ENCODE measurements at places on chromosomes 2 and 18.

GRCh38 chr2:31286230-31286629 is 52.3 kb downstream of the EHD3 start:
- no peak for DNase-seq

DNA sequence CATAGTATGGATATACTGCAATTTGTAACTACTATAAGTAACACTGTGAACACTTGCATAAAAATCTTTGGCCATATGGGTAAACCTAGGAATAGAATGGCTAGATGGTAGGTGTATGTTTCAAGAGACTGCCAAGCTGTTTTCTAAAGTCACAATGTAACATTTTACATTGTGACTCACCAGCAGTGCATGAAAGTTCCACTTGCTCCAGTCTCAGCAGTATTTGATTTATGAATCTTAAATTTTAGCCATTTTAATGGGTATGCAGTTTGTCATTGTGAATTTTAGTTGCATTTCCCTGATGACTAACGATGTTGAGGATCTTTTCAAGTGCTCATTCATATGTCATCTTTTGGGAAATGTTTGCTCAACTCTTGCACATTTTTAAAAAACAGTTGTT is 86.1 kb downstream of the FARSB start:
- DNase-seq = no peak

DNA sequence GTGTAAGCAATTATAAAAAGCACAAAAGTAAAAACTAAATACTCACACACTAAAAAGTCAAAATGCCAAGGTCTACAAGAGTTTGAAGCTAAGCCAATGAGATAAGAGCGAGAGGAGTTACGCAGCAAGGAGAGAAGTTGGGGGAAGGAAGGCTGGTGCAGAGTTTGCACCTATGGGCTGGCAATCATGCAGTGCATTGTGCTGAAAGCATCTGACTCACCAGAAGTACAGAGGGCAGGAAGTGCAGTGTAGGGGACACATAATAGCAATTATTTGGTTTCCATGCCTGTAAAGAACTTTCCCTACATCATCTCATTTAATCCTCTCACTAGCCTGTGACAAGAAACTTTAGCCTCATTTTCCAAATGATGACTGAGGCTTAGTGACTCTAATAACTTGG is 142.7 kb upstream of the KYNU start:
- no peak for DNase-seq

DNA sequence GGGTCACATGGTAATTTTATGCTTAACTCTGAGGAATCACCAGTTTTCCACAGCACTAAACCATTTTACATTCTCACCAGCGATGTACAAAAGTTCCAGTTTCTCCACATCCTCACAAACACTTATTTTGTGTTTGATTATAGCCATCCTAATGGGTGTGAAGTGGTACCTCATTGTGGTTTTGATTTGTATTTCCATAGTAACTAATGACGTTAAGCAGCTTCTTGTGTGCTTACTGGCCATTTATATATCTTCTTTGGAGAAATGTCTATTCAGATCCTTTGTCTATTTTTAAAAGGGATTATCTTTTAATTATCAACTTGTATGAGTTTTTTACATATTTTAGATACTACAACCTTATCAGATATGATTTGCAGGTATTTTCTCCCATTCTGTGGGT is 42.0 kb downstream of the CCDC150 start:
- DNase-seq = no peak

- no peak for DNase-seq
Observed at GRCh38 chr2:199471443-199472057, 13.8 kb upstream of the SATB2 start.

GRCh38 chr2:56191617-56192016 is 7.8 kb downstream of the CCDC85A start:
- DNase-seq = no peak

- no peak for DNase-seq
Observed at GRCh38 chr2:124798551-124798950, 773.5 kb downstream of the CNTNAP5 start.

GRCh38 chr2:113057117-113057516 is 1.9 kb upstream of the IL36RN start:
- no peak for DNase-seq

DNA sequence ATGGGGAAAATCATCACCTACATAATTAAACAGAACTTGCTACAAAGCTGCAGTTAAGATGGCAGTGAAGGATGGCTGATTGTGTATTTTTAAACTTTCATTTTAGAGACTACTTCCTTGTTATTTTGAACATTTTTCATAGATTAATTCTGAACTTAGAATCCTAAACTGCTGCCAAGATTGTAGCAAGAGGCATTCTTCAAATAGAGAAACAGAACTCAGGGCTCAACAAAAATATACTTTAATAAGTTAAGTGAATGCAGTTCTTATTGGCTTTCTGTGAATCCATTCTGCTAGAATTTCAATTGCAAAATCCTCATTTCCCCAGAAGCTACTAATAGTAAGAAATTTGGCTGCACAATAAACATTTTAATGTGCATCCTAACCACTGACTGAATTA is 160.3 kb downstream of the L3MBTL4 start:
- DNase-seq = no peak

DNA sequence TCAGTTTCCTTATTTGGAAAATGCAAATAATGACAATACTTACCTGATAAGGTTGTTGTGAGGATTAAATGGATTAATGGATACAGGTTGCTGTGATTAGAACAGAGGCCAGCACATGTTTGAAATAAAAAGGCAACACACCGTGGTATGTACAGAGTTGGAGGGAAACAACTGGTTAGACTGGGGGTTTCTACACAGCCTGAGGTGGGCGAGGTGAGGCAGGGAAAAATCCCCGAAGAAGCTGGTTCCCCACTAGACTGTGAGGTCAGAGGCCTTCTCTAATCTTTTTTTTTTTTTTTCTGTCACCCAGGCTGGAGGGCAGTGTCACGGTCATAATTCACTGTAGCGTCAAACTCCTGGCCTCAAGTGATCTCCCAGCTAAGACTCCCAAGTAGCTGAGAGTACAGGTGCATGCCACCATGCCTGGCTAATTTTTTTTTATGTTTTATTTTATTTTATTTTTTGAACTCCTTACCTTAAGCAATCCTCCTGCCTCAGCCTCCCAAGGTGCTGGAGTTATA is 1.2 kb upstream of the E2F6 start:
- DNase-seq = no peak

GRCh38 chr2:5377323-5377722 is 314.9 kb upstream of the SOX11 start:
- DNase-seq = no peak

- DNase-seq = no peak
Observed at GRCh38 chr2:26578113-26578458, 63.1 kb downstream of the CIB4 start.

- DNase-seq = no peak
Observed at GRCh38 chr2:70941186-70941585, 5.5 kb downstream of the ATP6V1B1 start.

- DNase-seq = no peak
Observed at GRCh38 chr2:121471532-121472469, 58.9 kb upstream of the RNU4ATAC start.

DNA sequence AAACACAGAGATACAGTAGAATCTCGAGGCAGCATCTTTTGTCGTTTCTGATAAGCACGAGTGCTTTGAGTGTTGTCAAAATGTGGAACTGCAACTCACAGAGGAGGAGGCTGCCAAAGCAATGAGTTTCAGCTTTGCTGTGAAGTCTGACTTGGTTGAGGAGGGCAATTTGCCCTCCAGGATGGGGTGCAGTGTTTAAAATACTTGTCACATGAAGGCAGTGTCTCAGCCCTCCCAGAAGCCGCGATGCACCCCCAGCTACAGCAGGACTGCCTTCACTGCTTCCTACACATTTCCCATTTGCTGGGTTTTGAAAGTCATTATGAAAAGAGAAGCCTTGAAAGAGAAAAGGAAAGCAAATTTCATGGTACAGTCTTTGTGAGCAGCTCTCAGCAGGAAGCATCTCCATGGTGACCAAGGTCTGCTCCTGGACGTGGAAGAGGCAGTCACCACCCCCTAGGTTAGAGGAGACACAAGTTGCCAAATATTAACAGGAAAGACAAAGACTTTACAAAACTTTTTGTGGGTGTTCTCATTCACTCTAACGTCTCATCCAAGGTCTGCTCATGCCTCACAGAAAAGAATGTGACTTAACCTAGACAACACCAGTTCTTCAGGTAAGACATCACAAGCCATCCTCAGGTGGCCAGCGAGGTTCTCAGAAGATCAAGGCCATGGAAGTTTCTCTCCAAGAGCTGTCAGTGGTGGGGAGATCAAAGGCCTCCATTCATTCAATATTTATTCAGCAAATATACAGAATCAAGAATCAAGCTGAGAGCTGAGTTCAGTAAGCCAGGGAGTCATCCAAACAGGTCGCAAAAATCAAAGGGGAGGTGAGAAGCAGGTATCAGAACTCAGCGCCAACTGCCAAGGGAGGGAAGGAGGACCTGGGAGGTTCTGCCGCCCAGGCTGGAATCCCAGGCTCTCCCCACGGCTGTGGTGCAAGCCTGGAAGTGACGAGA is 476.0 kb downstream of the EIPR1 start:
- DNase-seq = no peak

DNA sequence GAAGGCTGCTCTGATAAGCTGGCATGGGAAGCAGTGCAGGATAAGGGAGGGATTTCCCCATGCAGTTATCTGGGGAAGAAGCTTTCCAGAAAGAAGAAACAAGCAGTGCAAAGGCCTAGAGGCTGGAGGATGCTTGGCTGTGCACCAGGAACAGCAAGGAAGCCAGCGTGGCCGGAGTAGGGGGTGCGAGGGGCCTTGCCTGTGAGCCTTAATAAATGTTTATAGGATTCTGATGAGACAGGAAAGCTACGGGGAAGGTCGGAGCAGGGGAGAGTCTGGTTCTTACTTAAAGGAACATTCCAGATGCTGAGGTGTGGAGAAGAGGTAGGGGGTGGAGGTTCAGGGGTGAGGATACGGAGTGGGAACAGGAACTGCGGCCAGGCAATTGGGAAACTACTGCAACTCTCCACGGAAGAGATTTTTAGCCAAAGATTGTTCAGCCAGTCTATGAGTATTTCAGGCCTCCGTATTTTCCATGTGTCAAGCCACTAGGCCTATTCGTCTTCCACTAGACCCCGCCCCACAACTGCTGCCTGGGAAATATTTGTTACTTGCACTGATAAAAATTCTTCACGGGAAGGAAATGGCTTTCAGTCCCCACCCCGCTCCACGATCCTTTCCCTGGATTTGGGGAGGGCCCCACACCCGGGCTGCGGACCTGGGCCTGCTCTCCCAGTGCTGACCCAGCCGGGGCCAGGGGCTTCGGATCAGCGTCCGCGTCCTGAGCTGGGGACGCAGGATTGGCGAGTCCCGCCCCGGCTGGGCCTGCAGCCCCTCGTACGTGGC is 516 bp downstream of the EIF2AK2 start:
- DNase-seq = no peak

GRCh38 chr2:168929031-168929430 is 27.9 kb downstream of the G6PC2 start:
- no peak for DNase-seq

GRCh38 chr2:44997963-44998362 is 11.3 kb downstream of the SIX2 start:
- no peak for DNase-seq

DNA sequence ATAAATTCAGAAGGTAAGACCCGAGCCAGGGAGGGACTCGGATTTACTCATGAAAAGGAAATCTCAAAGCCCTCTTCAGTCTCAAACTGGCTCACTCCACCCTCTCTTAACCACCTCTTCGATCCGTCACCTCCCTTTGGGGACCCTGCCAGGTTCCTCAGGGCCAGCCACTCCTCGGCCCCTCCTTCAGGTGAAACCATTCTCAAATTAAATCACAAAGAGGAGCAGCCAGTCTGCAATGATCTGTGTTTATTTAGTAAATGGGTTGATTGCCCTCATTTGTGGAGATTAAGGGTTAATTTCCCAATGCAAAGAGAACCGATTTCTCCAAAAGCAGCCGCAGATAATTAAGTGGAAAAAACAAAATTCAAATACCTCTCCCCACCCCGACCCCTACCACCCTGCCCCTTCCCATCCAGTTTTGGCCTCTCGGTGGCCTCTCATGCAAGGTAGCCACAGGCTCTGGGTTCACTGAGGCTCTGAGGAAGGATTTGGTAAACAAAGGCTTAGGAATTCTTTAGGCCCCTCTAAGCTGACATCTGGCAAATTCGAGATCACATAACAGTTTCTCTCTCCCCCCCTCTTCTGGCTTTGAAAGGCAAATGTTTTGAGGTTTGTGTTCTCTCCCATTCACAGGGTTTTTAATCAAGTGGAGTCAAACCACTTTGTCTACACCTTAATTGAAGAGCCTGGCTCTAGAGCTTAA is 10.3 kb upstream of the FZD7 start:
- no peak for DNase-seq

DNA sequence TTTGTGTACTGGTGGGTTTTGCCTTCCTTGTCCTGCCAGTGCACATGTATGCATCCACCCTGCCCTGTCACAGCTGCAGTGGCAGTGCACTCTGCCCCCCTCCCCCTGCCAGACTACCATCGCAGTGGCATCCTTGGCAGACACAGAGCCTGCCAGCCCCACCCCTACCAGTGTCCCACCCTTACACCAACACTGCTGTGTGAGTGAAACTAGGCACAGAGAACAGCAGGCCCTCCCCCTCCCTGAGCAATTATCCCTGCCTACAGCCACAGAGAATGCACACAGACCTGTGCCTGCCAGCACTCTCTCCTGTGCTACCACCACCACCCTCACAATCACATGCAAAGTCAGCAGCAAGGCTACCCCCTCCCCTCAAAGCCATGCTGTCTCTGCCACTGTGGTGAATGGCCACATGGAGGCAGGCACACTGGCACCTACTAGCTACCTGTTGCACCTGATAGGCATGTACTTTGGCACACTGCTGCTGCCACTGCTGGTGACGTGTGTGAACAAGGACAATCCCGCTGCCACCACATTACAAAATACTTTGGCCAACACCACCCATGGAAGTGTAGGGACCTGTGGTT is 239.8 kb downstream of the CALCRL start:
- DNase-seq = no peak

GRCh38 chr2:187266147-187266546 is 181.9 kb downstream of the CALCRL start:
- no peak for DNase-seq

DNA sequence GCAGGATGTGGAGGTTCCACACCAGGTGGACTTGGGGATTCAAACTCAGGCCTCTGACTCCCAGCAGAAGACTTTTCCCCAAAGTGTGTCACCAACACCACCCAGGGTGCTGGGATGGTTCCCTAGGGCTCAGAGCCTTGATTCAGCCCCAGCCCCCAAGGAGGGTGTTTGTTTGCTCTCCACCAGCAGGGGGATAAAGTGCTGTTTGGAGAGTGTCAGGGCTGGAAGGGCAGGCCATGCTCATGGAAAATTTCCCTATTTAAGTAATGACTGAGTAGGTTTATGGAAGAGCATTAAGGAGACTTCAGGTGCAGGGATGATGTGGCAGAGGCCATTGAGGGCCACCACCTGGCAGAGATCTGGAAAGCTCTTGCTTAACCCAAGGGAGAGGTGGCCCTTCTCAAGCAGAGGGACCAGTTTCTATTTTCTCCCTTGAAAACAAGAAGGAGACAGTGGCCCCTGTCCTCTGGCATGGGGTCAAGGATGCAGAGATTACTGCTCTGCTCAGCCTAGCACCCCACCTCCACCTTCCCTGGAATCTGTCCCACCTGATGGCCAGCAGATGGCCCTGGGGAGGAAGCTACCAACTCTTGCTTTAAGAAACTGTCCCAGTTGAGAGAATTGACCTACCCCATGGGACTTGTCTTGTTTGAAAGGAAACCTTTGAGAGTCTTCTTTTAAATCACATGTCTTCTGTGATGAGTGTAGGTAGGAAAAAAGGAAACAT is 122.1 kb downstream of the ACOXL start:
- no peak for DNase-seq

Measured in cortex of kidney (tissue), 1 donor.